Hematopoietic multipotent progenitor cell treated with erythropoietin and hydrocortisone succinate and interleukin-3 and kit ligand, for 6 days (in vitro differentiated cells): ENCODE measurements at places on chromosomes 5 and 9.
A peak's percentile ranks its signal among the peaks of the same experiment; 100 is the strongest.

DNA sequence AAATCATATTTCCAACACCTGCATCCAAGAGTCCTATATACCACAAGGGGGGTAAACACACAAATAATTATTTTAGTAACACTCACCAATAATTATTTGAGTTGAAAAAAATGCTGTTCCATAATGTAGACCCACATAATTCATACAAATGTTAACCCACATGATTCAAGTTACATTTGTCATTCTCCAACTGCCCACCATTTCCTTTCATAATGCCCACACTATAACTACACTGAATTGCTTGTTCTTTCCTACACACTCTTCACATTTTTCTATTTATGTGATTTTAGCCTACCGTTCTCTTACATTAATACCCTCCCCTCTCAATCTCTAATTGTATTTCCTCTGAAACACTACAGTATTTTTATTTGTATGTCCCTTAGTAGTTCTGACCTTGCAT, 35.9 kb upstream of the HK3 start:
- DNase-seq = no peak

- peak; percentile 62 for DNase-seq
These were observed 50.5 kb upstream of the RFX3 start for GRCh38 chr9:3576328-3576727.

GRCh38 chr5:81303563-81303962, 2.2 kb downstream of the ZCCHC9 start:
- DNase-seq = no peak

DNA sequence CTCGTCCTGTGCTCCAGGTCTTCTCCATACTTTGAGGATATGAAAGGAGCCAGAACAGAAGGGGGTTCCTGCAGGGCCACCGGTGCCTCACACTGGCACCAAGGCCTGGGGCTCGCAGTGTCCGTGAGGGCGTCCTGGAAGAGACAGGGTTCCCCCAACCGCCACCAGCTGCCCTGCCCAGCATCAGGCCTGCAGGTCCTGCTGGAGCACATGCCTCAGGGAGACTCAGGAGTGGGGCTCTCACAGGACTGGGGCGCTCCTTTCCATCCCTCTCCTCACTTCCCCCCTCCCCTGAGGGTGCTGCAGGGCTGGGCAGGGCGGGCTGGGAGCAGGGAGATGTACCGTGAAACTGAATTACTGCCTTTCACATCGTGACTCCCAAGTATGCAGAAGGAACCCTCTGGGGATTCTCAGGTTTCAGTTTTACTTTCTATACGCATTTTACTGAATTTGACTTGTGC, 31.7 kb downstream of the CEP72 start:
- no peak for DNase-seq

- no peak for DNase-seq
These were observed 233.8 kb downstream of the GAS1 start for GRCh38 chr9:86713470-86713869.

GRCh38 chr5:81717860-81718259, 33.0 kb downstream of the SSBP2 start:
- DNase-seq = no peak

- peak; percentile 87 for DNase-seq
These were observed 24.4 kb upstream of the GRPEL2 start for GRCh38 chr5:149320791-149321330.

DNA sequence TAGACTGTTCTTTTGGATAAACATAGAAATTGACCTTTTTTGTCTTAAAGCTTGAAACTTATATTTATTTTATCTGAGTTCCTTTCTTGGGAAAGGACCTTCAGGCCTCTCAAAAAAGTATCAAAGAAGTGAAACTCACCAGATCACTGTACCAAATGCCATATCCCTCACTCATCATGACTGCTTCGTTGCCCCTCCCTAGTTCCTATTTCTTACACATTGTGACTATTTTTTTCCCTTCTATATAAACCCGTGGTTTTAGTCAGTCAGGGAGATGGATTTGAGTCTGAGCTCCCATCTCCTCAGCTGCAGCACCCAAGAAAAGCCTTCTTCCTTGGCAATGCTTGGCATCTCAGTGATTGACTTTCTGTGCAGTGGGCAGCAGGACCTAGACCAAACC, 129.4 kb downstream of the LPAR1 start:
- no peak for DNase-seq

- DNase-seq = no peak
These were observed 59.9 kb upstream of the CER1 start for GRCh38 chr9:14782286-14783051.

DNA sequence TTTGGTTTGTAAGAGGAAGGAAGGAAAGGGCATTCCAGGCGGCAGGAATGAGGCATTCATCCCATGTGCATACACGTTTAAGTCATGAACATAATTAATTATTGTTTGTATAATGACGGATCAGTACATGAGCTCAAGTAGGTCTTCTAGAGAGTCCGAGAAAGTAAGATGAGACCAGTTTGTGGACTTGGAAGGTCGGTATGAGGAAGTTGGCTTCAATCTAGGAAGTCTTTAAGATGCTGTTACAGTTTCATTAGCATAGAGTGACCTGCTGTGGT, 2.1 kb downstream of the GTF3C4 start:
- no peak for DNase-seq

DNA sequence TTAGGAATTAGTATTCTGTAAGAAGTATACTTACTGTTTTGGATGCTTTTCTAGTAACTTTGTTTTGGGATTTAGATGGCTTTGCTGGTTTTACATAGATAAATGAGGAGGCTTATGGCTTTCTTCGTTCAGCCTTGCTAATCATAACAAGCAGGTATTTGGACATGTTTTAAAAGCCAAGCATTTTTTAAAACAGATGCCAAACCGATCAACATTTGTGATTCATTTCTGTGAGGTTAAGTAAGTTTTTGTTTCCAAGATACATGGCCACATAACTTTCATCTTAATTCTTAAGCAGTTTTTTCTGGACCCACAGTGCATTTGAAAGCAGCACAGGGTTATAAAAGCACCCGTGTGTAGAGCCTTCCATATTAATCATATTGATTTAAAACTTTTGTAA, 21.7 kb downstream of the TARS1 start:
- no peak for DNase-seq

DNA sequence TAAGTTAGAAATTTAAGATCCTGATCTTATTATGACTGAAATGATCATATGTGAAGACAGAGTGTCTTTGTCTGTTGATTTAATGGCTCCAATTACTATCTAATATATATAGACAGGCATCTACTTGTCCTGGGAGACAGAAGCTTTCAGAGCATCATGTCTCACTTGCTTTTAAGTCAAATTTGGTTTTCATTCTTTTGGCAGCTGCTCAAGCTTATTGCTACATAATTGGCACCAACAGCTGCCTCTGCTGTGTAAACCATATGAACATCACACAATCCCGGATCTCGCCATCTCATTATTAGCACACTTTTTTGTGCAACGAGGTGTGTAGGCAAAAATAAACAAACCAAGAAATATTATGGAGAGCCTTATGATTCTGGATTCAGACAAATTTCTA, 1717.9 kb downstream of the EFNA5 start:
- no peak for DNase-seq

DNA sequence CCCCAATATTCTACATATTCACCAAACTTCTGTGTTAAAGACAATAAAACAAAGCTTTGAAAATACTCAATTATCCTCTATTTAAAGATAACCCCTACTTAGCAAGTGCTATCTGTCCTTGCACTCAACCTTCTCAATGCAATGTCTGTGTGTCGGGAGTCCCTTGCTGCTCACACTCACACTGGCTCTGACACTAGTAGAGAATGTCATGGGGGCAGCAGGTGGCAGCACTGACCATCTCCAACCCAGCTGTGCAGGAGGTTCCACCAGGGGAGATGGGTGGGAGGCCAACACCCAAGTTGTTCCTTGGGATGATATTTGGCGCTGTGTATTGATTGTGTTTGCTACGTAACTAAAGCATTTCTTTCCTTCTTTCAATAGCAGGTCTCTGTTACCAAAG, 59.4 kb upstream of the SIMC1 start:
- peak; percentile 8 for DNase-seq

DNA sequence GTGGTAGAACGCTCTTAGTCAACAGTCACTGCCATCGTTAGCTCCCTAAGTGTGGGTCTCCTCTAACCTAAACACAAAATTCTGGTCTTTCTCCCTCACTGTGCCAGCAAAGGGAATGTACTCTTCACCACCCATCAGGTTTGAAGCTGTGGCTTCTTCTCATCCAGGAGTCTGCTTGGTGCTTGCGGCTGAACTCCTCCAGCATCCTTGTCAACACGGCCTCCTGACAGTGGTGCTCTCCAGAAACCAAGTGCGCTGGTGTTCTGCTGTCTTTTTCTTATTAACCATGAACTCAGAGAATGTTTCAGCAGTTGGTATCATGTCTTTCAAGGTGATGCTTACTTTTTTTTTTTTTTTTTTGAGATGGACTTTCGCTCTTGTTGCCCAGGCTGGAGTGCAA, 23.9 kb upstream of the LPCAT1 start:
- no peak for DNase-seq

DNA sequence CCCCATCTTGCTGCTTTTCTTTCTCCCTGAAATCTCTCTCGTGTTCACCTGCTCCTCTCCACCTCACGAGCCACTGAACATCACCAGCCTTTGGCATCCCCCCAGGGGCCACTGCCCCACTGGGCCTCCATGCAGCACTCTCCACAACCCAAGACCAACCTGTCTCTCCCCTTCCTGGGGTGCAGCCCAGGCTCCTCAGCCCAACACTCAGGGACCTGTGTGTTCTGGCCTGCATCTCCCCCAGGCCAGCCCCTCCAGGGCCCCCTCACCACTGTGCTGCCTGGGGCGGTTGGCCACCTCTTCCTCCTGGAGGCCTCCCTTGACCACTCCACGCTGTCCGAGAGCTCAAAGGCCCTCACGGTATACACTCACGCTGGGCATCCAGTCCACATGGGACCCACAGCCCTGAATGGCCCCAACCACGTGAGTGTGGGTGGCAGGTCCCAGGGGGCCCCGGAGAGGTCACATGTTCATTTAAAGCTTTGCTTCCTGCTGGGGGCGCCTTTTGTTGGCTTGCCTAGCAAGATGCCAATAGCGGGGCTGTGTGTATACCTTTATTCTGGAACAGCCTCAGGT, 453 bp upstream of the DOK3 start:
- DNase-seq = peak; percentile 50

- DNase-seq = no peak
These were observed 67.3 kb downstream of the SNX30 start for GRCh38 chr9:112817860-112818203.

DNA sequence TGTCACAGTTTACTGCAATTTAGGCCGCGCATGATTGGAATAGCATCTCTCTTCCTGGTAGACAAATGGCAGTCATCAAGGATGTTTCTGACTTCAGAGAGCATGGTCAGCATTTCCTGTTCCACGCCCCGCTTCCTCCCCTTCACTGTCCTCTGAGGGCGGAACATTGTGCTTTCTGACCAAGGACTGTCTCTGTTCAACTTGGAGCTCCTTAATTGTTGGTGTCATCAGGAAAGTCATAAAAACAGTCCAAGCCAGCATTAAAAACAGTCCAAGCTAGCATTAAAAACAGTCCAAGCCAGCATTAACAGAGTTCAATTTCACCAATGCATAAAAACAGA, 301.3 kb upstream of the IRX4 start:
- no peak for DNase-seq

DNA sequence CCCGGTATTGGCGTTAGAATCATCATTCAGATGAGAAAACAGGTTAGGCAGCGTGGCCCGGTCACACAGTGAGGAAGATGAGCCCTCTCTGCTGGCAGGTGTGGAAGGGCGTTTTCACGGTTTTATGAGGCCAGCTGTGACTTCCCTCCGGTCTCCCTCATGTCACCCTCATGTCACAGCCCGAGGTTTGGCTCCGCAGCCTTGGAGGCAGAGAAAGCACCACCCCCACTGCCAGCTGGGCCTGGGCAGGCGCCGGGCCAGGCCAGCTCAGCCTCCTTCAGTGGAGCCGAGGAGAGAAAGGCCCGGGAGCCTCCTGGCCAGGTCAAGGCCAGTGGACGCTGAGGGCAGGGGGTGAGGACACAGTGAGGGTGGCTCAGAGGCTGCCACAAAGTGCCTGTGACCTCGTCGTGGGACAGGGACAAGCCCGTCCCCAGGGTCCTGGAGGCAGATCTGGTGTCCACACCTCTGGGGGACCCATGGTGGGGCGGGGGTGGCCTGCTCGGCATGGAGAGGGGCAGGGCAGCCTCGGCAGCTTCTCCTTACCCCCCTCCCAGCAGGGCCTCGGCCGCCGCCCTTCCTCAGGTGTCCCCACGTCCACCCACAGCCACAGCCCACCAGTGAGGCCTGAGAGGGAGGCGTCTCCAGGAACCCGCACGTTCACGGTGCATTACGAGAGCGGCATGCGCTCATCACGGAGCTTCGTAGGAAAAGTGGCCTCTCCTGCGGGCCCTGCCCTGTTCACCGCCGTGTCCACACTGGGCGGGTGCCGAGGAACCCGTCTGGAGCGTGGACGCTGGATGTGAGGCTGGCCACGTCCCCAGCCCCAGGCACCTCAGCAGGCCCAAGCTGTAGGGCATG, 32.2 kb downstream of the EXD3 start:
- DNase-seq = no peak
